ENCODE measurements at places on chromosomes 16 and 17.

- no peak for DNase-seq
Measured at GRCh38 chr16:73046202-73046848, 1.6 kb downstream of the ZFHX3 start.

- DNase-seq: no peak
Measured at GRCh38 chr16:55571-56136, 2.0 kb downstream of the SNRNP25 start.

- DNase-seq: no peak
Measured at GRCh38 chr17:22270381-22270780, 578.1 kb downstream of the KCNJ18 start.

GRCh38 chr17:6138761-6139446 lies 68.7 kb downstream of the WSCD1 start:
- no peak for DNase-seq

- no peak for DNase-seq
Measured at GRCh38 chr16:47884116-47884725, 271.6 kb downstream of the ABCC12 start.

- no peak for DNase-seq
Measured at GRCh38 chr17:57329380-57330214, 73.3 kb downstream of the MSI2 start.
